ENCODE measurements at places on chromosomes 7 and 10.
A peak's percentile ranks its signal among the peaks of the same experiment; 100 is the strongest.

- no peak for DNase-seq
Measured at GRCh38 chr7:150384406-150385301, 5.5 kb downstream of the ZNF775 start.

GRCh38 chr7:116339564-116339963 lies 129.2 kb downstream of the TES start:
- peak; percentile 11 for DNase-seq

DNA sequence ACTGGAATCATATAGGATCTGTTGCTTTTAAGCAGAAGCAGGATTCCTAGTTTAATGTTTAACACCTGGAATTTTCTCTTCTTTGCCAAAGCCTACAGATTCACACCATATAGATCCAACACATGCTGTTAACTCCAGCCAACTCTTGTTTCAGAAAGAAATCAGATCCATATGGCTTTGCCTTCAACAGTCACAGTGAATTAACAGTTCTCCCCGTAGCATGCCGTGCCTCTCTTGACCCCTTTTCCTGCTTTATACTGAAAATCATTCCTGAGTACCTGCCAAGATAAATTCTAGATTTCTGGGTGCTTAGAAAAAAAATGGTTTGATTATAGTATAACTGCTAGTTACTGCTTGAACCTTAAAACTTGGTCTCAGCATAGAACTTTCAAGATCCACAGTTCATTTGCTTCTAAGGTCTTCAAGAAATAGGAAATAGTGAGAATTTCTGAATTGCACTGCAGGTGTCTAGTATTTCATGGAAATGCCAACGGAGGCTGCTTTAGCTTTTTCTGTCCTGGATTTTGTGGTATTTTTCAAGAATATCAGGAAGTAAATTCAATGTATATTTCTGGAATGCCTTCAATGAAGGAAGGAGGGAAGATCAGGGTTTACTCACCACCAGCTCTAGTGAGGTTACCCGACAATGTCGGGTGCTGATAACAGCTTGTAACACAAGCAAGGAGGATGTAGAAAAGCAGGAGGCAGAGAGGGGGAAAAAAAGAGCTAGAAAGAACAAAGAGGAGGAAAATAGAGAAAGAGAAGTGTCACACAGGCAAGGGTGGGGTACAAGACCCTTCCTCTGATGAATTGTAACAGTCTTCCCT lies 6.6 kb downstream of the AASS start:
- DNase-seq, result no peak

DNA sequence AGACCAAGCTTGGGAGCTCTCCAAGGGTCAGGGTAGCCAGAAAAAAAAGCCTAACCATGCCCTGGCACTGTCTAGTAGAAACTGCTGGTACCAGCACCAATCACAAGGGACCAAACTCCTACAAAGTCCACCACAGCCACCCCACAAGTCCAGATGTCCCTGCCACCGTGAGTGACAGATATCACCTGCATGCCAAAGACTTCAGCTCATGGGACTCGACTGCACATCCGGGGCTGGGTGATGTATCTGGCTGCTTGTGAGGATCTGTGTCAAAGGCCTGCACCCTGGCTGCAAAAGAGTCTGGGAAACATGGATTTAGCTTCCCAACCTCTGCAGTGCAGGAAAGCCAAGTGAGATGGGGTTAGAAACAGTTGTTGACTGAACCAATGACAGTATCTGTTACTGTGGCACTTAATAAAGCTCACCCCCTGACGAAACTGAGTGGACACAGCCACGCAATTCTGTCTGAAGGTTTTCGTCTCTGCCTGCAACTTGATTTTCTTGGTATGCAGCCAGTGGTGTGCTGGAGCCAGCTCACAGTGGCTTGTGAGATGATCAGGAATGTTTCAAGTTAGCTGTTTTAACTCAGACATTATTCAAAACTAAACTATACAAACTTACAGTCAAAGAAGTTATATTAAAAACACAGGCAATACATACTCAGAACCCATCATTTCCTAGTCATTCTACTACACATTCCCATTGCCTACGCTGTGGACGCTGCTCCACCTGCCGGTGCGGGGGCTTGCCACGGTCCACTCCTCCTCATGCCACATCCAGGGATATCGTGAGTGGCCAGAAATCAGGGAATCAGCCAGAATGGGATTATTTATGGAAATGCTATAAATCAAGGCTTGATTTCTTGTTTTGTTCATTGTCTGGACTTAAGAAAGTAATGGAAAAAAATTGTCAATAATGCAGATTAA lies 9.2 kb downstream of the ZNF488 start:
- DNase-seq, result no peak

DNA sequence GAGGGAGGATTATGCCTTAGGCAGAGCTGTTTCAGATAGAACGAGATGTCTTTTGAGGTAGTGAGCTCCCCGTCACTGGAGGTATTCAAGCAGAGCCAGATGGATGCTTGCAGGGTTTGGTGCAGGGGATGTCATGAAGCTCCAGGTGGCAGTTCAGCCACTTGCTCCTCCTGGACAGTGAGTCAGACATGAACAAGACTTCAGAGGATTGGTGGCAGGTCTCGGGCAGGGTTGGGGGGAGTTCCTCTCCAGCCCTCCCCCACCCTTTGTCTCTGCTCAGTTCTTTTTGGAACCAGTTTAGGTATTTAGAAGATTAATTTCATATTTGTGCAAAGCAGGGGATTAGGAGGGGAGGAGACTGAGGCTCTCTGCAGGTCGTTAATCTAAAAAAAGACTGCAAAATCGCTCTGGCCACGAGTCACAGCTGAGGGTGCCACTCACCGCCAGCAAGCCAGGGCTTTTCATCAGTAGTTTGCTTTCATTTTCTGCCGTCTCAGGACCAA lies 21.5 kb upstream of the MYL10 start:
- no peak for DNase-seq

GRCh38 chr7:119270045-119270464 lies 1002.9 kb upstream of the KCND2 start:
- peak; percentile 30 for DNase-seq

GRCh38 chr7:25028370-25029021 lies 48.5 kb upstream of the OSBPL3 start:
- DNase-seq, result no peak

- no peak for DNase-seq
Measured at GRCh38 chr10:110357252-110357780, 52.6 kb upstream of the SMNDC1 start.

DNA sequence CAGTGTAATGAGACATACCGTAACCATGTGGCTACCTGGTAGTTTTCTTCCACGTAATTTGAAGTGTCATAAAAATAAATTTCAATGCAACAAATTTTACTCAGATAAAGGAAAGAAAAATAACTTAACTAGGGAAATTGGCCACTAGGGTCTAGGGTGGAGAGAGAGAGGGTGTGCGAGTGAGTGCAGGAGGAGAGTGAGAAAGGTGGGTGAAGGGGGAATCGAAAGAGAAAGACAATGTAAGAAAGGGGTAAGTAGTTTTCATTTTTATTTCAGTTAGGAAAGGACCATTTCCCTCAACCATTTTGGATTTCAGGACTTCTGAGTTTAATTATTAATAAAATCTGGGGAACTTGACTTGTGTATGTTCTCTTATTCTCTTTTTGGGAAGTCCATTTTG lies 27.7 kb upstream of the GLI3 start:
- DNase-seq, result no peak

DNA sequence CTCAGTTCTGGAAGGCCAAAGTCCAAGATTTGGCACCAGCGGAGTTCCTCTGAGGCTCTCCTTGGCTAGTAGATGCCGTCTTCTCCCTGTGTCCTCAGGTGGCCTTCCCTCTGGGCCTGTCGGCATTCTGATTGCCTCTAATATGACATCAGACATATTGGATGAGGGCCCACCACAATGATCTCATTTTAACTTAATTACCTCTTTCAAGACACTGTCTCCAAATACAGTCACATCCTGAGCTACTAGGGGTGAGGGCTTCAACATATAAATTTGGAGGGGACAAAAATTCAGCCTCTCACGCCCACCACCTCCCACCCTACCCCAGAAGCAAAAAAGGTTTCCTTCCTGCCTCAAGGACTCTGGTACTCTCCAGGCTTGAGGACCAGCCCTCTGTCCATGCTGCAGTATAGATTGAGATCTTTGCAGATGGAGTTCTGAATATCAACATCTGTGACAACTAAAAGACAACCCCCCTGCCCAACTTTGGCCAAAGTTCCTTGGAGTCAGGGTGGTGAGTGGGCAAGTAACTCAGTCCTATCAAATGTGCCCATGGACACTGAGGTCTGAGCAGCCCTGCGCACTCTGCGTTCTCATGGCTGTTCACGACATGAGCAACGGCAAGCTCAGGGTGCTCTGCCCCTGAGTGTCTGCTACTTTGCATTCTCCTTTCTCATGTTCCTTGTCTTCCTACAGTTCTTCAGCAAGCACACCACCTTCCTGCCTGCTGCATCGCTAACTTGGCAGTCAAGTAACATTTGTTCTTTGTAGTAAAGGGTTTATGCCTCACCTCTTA lies 11.5 kb downstream of the TMEM176B start:
- peak; percentile 72 for DNase-seq

GRCh38 chr10:82668221-82668895 lies 793.4 kb downstream of the NRG3 start:
- no peak for DNase-seq

- no peak for DNase-seq
Measured at GRCh38 chr7:135508883-135509588, 866 bp downstream of the CNOT4 start.

DNA sequence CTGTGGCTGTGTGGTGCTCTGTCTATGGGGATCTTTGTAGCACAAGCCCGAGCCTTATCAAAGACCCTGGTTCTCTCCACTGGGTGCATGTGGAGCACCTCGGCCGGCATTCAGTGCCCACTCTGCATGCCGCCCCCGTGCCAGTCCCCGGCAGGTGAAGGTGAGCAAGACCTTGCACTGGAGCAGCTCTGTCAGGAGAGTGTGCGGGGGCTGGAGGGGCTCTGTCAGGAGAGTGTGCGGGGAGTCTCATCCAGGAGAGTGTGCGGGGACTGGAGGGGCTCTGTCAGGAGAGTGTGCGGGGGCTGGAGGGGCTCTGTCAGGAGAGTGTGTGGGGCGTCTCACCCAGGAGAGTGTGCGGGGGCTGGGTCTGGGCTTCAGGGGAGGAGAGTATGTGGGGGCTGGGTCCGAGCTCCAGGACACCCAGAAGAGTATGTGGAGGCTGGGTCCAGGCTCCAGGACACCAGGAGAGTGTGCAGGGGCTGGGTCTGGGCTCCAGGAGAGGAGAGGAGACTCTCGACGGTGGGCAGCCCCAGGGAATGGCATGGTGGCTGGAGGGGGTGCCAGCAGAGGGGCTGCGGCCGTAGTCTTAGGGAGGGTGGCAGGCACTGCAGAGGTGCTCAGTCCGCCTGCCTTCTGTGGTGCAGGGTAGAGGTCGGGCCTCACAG lies 40.8 kb downstream of the INPP5A start:
- no peak for DNase-seq

GRCh38 chr10:114472877-114473253 lies 68.6 kb upstream of the AFAP1L2 start:
- no peak for DNase-seq

DNA sequence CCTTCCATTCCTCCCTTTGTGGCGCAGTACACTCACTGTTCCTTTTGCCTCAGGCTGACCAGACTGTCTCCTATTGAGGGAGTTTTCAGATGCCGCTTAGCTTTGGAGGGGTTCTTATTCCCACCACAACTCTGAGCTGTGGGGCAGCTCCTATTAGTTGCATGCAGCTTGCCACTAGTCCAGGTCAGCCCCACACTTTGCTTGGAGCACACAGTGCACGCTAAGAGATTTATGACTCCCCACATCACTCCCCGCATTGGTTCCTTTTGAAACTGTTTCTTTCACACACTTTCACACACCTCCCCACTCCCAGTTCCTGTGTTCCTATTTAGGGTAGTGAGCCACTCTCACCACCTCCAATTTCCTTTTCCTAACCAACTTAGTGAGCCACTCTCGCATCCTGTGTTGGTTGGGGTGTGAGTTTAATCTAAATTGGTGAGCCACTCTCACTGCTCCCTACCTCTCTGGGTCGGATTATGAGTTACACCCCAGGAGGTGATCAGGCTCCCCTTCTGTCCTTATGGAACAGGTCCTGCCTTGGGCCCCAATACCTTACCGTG lies 10.4 kb upstream of the ZNF485 start:
- DNase-seq, result no peak

DNA sequence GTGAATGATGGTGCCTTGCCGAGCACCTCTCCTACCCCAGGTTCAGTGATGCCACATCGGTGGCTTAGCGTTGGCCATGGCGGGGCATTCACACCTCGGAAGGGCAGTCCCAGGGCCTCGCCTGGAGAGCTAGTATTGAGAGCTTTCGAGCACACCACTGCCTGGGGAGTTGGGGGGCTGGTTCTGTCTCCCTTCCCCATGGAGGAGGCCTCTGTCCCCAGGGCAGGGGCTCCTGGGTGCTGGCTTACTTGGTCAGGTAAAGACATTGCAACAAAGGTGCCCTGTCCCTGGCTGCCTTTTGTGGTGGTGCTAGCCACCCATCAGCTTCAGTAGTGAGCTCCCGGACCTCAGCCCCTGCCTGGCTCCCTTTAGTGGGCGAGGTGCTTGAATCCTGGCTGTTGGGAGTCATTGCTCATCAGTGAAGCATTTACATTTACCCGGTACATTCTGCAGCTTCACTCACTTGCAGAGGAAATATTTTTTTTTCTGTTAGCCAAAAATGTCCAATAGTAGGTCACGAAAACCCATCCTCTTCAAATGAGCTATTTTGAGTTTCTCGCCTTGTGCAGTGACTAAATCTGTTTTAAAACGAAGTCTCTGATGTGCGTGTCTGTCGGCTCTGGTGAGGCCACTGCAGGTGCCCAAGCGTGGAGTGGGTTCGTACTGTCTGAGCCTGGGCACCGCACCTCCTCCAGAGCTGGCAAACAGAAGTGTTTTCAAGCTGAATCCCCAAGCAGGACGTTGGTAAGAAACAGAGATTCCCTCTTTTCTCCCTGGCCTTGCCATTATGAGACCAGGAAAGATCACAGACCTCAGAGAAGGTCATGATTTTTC lies 95.5 kb downstream of the INPP5A start:
- no peak for DNase-seq

- DNase-seq, result no peak
Measured at GRCh38 chr7:1564603-1565022, 5.2 kb downstream of the PSMG3 start.

DNA sequence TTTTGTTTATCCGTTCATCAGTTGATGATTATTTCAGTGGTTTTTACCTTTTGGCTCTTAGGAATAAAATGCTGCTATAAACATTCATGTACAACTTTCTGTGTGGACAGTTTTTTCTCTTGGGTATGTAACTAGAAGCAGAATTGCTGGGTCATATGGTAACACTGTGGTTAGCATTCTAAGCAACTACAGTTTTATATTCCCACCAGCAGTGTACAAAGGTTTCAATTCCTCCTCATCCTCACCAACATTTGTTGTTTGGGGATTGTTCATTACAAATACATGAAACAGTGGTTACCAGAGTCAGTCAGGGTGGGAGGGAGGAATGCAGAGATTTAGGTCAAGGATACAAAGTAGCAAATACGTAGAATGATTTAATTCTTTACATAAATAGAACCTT lies 97.0 kb downstream of the NPSR1 start:
- no peak for DNase-seq

GRCh38 chr10:45581216-45581549 lies 91.4 kb downstream of the ZFAND4 start:
- DNase-seq, result no peak
